Activated naive CD8-positive, alpha-beta T cell treated with anti-CD3 and anti-CD28 coated beads, Interleukin-2, amount 10 ng/mL, durations not matched to agents 7 days and 5 days (primary cell): ENCODE measurements at places on chromosomes 3 and 15. TPM values are rescaled to one million over a fixed set of nuclear protein-coding genes. Genes with fewer than 3 reads are reported as not detected.

GNAT1 gene
- total RNA-seq = not detected

AP3B2 gene
- 0.17 TPM for total RNA-seq

GHSR gene
- total RNA-seq = not detected

ADAMTS7 gene
- total RNA-seq = 0.14 TPM

SNX4 gene
- total RNA-seq = 31.6 TPM

LRRC31 gene
- not detected for total RNA-seq

U2SURP gene
- total RNA-seq = 134 TPM

CSPG4 gene
- total RNA-seq = not detected

- peaks cover 22% of the 10 kb centered on the region for H3K27me3 ChIP-seq
- H3K4me1 ChIP-seq = peaks cover 2% of the 10 kb centered on the region
- no peak overlapping the region for H3K27ac ChIP-seq
- no peak for DNase-seq
- H3K4me3 ChIP-seq = no peak overlapping the region
Observed at GRCh38 chr3:152539191-152539764, 270.5 kb downstream of the MBNL1 start.

GRCh38 chr3:88618021-88618645, 468.4 kb downstream of the C3orf38 start:
- no peak overlapping the region for H3K27ac ChIP-seq
- H3K36me3 ChIP-seq = no peaks in the 10 kb centered on the region
- H3K4me1 ChIP-seq = no peaks in the 10 kb centered on the region

GRCh38 chr3:64148955-64149653, 76.2 kb downstream of the PRICKLE2 start:
- no peaks in the 10 kb centered on the region for H3K4me1 ChIP-seq
- H3K27me3 ChIP-seq = no peaks in the 10 kb centered on the region
- H3K4me3 ChIP-seq = no peak overlapping the region
- no peak for DNase-seq

DNA sequence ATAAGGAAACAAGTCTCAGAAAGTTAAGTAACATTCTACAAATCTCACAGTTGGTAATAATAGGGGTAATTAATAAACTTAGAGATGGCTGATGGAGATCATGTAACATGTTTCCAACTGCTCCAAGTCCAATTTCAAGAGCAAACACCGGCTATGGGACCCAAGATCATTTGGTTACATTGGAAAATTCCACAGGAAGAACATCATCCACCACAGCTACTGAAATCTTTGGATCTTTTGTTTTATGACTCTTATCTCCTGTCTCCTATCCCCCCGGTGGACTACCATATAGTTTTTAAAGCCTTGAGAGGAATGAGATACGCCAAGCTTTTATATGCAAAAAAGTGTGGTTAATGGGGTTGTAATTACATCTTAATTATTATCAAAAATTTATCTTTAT, 216.1 kb downstream of the WNT5A start:
- H3K4me3 ChIP-seq = no peak overlapping the region
- no peaks in the 10 kb centered on the region for H3K27me3 ChIP-seq
- H3K36me3 ChIP-seq = no peaks in the 10 kb centered on the region
- H3K4me1 ChIP-seq = no peaks in the 10 kb centered on the region
- H3K27ac ChIP-seq = no peak overlapping the region
- no peak for DNase-seq

DNA sequence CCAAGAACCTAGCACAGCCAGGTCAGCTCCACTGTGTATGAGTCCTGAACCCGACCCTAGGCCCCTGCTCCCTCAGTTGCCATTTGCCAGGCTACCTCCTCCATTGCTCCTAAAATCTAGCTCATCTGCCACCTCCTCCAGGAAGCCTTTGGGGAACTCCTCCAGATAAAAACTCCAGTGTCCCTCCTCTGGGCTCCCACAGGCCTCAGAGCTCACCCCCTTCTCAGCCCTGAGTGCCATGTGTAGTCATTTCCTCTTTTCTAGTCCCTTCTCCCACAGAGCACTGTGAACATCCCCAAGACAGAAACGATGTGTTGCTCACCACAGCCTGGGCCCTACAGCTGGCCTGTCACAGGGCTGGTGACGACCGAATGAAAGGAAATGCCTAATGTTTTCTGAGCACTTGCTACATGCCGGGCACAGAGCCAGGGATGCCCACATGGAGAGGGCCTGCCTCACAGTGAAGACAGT, 61.0 kb downstream of the IQSEC1 start:
- H3K4me1 ChIP-seq = peaks cover 67% of the 10 kb centered on the region
- H3K27me3 ChIP-seq = no peaks in the 10 kb centered on the region
- H3K4me3 ChIP-seq = peak overlapping the region; percentile 82
- peaks cover 12% of the 10 kb centered on the region for H3K36me3 ChIP-seq

- H3K36me3 ChIP-seq = peaks cover 28% of the 10 kb centered on the region
- peaks cover 50% of the 10 kb centered on the region for H3K4me1 ChIP-seq
- H3K27ac ChIP-seq = peak overlapping the region; percentile 90
- DNase-seq = peak; percentile 44
- H3K27me3 ChIP-seq = no peaks in the 10 kb centered on the region
Observed at GRCh38 chr3:69197922-69198530, 75.6 kb upstream of the LMOD3 start.

GRCh38 chr15:83404121-83404520, 43.0 kb upstream of the SH3GL3 start:
- H3K4me3 ChIP-seq = no peak overlapping the region
- no peak overlapping the region for H3K27ac ChIP-seq
- no peaks in the 10 kb centered on the region for H3K4me1 ChIP-seq
- peaks cover 1% of the 10 kb centered on the region for H3K27me3 ChIP-seq
- no peaks in the 10 kb centered on the region for H3K36me3 ChIP-seq

DNA sequence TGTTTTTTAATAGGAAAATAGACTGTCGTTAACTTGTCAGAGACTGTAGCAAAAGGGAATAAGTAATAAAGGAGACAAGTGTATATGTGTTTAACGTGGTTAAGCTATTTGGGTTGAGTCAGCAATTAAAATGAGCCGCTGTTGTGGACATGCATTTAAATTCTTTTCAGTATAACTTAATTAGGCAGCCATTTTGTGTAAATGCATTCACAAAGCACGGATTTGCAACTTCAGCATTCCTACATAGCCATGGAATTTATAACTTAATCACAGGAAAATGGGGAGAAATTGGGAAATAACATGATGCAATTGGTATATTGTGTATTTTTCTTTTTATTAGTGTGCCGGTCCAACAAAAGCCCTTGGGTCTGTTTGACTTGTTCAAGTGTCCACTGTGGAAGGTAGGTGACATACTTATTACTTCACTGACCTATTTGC, 27.9 kb downstream of the USP3 start:
- no peak overlapping the region for H3K27ac ChIP-seq
- H3K36me3 ChIP-seq = peaks cover 21% of the 10 kb centered on the region
- H3K27me3 ChIP-seq = no peaks in the 10 kb centered on the region
- DNase-seq = no peak

GRCh38 chr3:24167429-24167828, 222.3 kb downstream of the NR1D2 start:
- no peaks in the 10 kb centered on the region for H3K36me3 ChIP-seq
- no peak overlapping the region for H3K4me3 ChIP-seq
- no peaks in the 10 kb centered on the region for H3K4me1 ChIP-seq
- no peak for DNase-seq

- H3K4me1 ChIP-seq = no peaks in the 10 kb centered on the region
- H3K4me3 ChIP-seq = no peak overlapping the region
- H3K27ac ChIP-seq = no peak overlapping the region
- no peaks in the 10 kb centered on the region for H3K36me3 ChIP-seq
Observed at GRCh38 chr3:170723241-170723640, 137.4 kb upstream of the SLC7A14 start.

- H3K27ac ChIP-seq = no peak overlapping the region
- peaks cover 2% of the 10 kb centered on the region for H3K4me1 ChIP-seq
- no peak overlapping the region for H3K4me3 ChIP-seq
Observed at GRCh38 chr3:195297446-195297845, 26.5 kb upstream of the XXYLT1 start.

DNA sequence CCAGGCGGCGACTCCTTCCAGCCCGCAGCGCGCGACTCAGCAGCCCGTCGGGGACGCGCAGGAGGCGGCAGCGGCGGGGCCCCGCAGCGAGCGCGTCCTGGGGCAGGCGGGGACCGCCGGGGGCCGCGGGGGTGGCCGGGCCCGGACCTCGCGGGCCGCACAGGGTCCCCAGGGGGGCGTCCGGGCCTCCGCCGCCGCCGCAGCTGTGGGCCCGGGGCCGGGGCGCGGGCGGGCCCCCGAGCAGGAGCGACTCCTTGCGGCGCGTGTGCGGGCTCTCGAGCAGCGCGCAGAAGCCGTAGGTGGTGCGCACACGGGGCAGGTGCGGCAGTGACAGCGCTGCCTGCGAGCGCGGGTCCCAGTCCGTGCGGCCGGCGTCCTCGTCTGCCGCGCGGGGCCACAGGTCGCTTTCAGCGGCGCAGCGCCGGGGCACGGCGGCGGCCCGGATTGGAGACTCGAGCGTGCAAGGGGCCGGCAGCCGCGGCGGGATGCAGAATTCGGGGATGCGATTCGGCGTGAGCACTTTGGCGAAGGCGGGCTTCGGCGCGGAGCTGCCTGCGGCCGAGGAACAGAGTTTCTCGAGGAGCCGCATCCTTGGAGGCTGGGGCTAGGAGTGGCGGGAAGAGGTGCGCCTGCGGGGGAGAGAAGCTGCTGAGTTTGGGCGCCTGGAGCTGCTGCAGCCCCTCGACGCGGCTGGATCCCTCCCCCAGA, 535 bp downstream of the C2CD4B start:
- H3K4me3 ChIP-seq = peak overlapping the region; percentile 80
- peak; percentile 36 for DNase-seq
- no peaks in the 10 kb centered on the region for H3K36me3 ChIP-seq

DNA sequence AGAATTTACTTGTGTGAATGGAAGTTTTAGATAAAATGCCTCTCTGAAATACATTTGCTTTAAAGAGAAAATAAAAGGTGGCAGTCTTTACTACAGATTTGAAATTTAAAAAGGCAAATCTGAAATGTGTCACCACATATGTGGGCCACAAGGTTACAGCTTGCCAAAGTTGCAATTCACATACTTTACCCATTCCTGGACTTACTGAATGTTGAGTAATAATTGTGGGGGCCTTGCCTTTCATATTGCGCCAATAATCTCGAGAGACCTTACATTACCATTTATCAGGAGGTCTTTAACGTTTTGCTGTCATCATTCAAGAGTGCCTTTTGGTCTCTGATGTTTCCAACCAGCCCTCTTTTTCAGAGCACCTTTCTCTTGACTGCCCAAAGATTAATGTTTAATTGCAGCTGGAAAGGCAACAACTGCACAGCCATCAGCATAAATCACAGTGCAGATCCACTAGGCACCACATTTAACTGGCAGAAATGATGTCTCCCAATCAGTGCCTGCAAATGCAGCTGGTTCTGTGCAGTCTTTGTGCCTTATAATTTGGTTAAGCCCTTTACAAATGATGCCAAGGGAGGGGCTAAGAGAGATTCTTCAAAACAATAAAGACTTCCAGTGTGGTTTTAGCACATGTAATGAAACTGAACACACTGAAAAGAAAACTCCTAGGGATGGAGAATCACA, 206.8 kb downstream of the MAGI1 start:
- DNase-seq = no peak
- H3K36me3 ChIP-seq = no peaks in the 10 kb centered on the region
- no peaks in the 10 kb centered on the region for H3K4me1 ChIP-seq
- no peak overlapping the region for H3K27ac ChIP-seq
- no peaks in the 10 kb centered on the region for H3K27me3 ChIP-seq

- no peaks in the 10 kb centered on the region for H3K4me1 ChIP-seq
- no peak for DNase-seq
- H3K36me3 ChIP-seq = no peaks in the 10 kb centered on the region
- peaks cover 32% of the 10 kb centered on the region for H3K27me3 ChIP-seq
- no peak overlapping the region for H3K4me3 ChIP-seq
- H3K27ac ChIP-seq = no peak overlapping the region
Observed at GRCh38 chr15:92499731-92500530, 106.2 kb downstream of the ST8SIA2 start.

- H3K4me1 ChIP-seq = peaks cover 3% of the 10 kb centered on the region
- H3K27me3 ChIP-seq = peaks cover 6% of the 10 kb centered on the region
- no peak overlapping the region for H3K4me3 ChIP-seq
- H3K36me3 ChIP-seq = no peaks in the 10 kb centered on the region
- H3K27ac ChIP-seq = no peak overlapping the region
Observed at GRCh38 chr3:69409011-69409410, 23.1 kb upstream of the FRMD4B start.

DNA sequence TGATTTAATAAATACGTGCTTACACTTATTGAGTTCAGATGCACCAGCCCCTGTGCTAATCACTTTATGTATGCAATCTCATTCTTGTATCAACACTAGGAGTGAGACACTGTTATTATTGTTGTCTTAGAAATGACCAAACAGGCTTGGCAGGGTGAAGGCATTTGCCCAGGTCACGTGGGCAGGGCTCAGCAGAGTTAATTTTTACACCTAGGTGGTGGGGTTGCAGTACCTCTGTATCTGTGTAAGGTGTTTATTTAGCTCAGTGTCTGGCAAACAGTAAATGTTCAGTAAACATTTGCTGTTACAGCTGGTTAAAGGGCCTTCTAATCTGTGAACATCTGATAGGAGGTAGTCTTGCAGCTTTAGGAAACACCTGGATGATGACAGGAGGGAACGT, 200.0 kb downstream of the CACNA2D3 start:
- no peaks in the 10 kb centered on the region for H3K27me3 ChIP-seq
- H3K36me3 ChIP-seq = no peaks in the 10 kb centered on the region
- DNase-seq = no peak
- H3K4me3 ChIP-seq = no peak overlapping the region
- H3K4me1 ChIP-seq = no peaks in the 10 kb centered on the region

- H3K27me3 ChIP-seq = peaks cover 10% of the 10 kb centered on the region
- no peaks in the 10 kb centered on the region for H3K36me3 ChIP-seq
- H3K27ac ChIP-seq = no peak overlapping the region
- no peak for DNase-seq
- H3K4me1 ChIP-seq = no peaks in the 10 kb centered on the region
Observed at GRCh38 chr15:101844916-101845315, 32.9 kb downstream of the OR4F15 start.

- peaks cover 83% of the 10 kb centered on the region for H3K4me1 ChIP-seq
- H3K4me3 ChIP-seq = no peak overlapping the region
- H3K27me3 ChIP-seq = peaks cover 41% of the 10 kb centered on the region
- DNase-seq = no peak
- no peak overlapping the region for H3K27ac ChIP-seq
Observed at GRCh38 chr15:70490148-70490837, 273.1 kb downstream of the UACA start.

GRCh38 chr15:83947156-83947555, 288.4 kb upstream of the GOLGA6L4 start:
- H3K4me3 ChIP-seq = no peak overlapping the region
- no peak overlapping the region for H3K27ac ChIP-seq
- DNase-seq = no peak
- H3K36me3 ChIP-seq = no peaks in the 10 kb centered on the region
- H3K27me3 ChIP-seq = no peaks in the 10 kb centered on the region

GRCh38 chr3:187936676-187937075, 191.4 kb upstream of the BCL6 start:
- no peaks in the 10 kb centered on the region for H3K27me3 ChIP-seq
- H3K4me3 ChIP-seq = no peak overlapping the region
- peaks cover 19% of the 10 kb centered on the region for H3K36me3 ChIP-seq
- peak overlapping the region; percentile 87 for H3K27ac ChIP-seq
- peaks cover 35% of the 10 kb centered on the region for H3K4me1 ChIP-seq

- no peaks in the 10 kb centered on the region for H3K27me3 ChIP-seq
- peak overlapping the region; percentile 79 for H3K27ac ChIP-seq
- peak overlapping the region; percentile 49 for H3K4me3 ChIP-seq
- H3K4me1 ChIP-seq = peaks cover 35% of the 10 kb centered on the region
- no peak for DNase-seq
Observed at GRCh38 chr15:58495891-58496408, 64.2 kb downstream of the LIPC start.
